ENCODE measurements at places on chromosomes 6 and 20.

DNA sequence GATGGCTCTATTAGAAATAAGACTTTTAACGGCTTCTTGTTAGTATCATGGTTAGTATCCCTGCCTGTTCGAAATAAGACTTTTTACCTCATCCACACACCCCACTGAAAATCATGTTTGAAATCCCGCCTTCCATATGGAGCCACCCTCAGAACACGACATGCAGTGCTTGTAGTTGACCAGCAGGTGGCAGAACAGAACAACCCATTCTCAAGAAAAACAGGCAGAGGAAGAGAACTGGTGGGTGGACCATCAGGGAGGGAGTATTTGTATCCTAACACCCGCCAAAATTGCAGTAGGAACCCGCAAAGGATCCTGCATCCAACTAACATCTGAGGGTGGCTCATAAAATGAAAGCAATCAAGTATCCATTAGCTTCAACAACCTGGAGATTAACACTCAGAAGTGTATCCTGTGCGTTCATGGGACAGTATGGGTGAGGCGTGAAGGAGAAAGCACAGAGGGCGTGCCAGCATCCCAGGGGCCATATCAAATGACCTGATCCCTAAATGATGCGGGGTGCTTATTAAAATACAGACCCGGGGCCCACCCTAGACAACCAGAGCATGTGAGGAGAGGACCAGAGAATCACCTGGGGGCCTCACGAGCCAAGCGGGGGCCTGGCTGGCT is 89.6 kb upstream of the NHSL1 start:
- no peak for DNase-seq

DNA sequence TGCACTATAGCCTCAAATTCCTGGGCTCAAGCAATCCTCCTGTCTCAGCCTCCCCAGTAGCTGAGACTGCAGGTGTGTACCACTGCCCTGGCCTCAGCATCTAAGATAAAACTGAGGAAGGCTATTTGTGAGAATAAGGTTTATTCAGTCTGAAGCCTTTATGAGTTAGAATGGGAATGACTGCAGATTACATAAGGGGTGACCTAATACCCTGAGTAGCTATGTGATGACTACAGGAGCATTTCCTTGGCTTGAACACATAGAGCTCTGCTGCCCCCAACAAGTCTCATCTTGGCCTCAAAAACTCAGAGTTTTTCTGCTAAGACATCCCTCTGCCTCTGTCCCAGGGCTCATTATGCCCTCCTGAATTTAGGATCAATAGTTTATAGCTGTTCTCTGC is 7.6 kb downstream of the GSS start:
- DNase-seq = no peak

DNA sequence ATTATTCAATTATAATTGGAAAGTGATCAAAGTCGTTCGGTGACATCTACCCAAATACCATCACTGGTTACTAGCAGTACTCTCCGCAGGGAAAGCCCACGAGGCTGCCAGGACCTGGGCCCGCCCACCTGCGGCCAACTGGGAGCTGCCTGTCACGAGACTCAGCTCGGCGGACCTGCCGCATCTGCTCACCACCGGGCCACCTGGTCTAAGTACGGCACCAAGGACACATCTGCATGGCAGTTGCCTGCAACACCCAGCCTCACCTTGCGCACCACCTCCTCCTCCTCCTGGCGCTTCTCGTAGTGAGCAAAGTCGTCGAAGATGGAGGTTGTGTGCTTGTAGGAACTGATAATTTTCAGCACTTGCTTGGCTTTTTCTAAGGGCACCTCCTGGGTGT is 13.9 kb downstream of the YTHDF1 start:
- no peak for DNase-seq

DNA sequence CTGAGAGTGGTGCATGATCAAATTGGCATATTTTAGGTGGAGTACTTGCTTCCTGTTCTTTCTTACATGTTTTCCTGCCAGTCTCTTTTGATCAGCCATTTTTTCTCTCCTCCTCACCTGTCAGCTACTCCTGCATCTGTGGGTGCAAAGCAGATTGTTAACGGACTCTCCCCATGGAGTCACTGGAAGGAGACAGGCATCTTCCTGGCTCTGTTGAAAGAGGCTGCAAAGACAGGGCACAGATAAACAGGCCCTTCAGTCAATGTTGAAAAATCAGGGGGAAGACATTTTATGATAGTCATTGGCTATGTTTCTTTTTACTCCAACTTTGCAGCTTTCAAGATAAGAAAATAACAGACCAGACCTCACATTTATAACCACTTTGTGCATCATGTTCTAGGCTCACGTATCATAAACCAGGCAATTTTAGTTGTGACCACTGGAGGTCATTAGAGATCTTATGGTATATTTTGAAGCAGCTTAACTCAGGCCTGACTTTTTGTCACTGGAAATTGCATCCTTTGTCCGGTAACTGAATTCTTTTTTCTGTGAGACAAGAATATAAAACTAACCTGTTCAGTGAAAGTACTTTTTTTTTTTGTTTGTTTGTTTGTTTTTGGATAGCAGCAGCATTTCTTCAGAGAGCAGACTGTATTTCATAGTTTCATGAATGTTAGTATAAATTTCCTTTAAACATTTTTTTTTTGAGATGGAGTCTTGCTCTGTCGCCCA is 20.1 kb downstream of the ECT2L start:
- DNase-seq = no peak

DNA sequence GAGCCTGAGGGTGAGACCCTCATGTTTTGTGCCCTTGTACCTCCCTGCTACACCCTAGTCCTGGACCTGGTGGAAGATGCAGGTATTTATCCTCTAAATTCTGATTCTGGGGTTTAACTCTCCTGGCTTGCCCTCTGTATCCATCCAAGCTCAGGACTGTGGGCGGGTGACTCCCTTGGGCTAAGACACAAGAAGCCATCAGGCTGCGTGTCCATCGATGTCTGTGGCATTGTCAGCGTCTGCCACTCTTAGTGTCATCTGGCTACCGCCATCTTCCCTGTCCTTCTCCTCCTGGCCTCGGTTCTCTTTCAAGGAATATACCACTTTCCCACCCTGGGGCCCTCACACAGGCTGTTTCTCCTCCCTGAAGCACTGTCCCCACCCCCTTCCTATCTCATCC is 28.9 kb upstream of the BLCAP start:
- no peak for DNase-seq

- DNase-seq = no peak
Observed at GRCh38 chr6:43129434-43130194, 41.5 kb upstream of the SRF start.

- peak; percentile 20 for DNase-seq
Observed at GRCh38 chr6:148565930-148566663, 180.7 kb upstream of the UST start.

- peak; percentile 9 for DNase-seq
Observed at GRCh38 chr6:155412335-155412734, 43.3 kb downstream of the NOX3 start.

GRCh38 chr6:24492475-24492874 is 2.3 kb upstream of the ALDH5A1 start:
- no peak for DNase-seq

GRCh38 chr6:83633149-83633548 is 75.8 kb downstream of the SNAP91 start:
- DNase-seq = no peak

GRCh38 chr6:19477563-19477962 is 359.6 kb upstream of the ID4 start:
- no peak for DNase-seq

- no peak for DNase-seq
Observed at GRCh38 chr20:23005776-23006175, 29.3 kb upstream of the SSTR4 start.

GRCh38 chr6:88908598-88909548 is 54.5 kb downstream of the RNGTT start:
- DNase-seq = no peak

DNA sequence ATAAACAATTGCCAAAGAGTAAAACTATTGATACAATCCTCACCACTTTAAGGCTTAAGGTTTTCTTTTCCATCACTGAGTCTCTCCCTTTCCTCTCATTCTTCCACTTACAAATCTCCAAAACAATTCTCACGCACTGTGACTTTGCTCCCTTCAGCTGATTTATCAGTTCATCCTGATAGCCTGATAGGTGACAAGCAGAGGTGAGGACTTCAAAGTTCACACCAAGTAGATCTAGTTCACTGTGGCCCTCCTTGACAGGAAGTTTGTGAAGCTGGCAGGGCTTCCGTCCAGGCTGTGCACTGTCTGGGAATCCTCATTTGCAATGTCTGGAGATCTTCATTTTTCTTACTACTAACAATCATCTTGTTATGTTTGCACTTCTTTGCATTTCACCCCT is 35.2 kb upstream of the POU5F1 start:
- DNase-seq = no peak

DNA sequence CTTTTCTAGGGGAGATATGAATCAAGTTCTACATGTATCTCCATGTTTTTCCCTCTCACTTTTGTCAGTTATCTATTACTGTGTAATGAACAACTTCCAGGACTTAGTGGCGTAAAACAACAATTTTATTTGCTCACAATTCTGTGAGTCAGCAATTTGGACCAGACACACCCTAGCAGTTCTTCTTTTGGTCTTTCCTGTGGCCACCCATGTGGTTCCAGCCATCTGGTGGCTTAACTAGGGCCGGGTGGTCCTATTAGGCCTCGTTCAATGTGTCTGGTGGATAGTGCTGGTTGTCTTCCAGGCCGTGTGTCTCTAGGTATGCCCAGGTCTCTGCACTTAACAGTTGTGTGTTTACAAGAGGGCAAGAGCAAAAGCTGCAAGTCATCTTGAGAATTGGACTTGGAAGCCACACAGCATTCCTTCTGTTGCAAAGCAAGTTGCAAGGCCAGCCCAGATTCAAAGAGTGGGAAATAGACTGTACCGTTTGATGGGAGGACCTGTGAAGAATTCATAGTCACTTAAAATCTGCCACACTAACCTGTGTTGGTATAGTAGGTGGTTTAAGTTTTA is 20.8 kb upstream of the SLC35D3 start:
- no peak for DNase-seq

- no peak for DNase-seq
Observed at GRCh38 chr6:52160472-52161104, 25.6 kb upstream of the IL17A start.

DNA sequence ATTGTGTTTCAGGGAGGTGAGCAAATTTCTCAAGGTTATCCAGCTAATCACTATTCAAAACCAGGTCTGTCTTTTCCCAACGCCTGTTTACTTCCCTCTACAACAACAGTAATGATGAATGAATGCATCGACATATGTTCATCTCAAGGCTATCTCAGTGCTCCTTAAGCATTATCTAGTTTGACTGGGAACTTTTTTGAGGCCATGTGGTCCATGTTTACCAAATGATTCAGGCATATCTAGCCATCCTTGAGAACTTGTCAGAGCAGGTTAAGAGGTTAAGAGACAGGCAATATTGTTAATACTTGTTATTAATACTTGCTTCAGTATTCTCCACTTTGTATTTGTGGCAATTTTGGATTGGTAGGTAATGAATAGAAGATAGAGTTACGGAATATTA is 1038.4 kb upstream of the FLRT3 start:
- no peak for DNase-seq

DNA sequence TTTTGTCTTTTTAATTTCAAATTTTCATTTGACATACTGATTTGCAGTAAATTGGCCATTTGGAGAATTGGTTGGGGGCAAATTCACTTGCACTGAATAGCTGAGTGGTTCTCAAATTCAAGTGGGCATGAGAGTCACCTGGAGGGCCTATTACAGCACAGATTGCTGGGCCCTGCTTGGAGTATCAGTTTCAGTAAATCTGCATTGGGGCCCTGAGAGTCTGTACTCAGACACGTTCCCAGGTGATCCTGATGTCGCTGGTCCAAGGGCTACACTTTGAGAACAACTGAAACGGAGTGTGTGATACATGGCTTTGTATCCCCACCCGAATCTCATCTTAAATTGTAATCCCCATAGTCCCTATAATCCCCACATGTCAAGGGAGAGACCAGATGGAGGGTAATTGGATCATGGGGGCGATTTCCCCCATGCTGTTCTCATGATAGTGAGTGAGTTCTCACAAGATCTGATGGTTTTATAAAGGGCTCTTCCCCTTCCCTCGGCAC is 115.9 kb downstream of the KLHL32 start:
- no peak for DNase-seq

- DNase-seq = no peak
Observed at GRCh38 chr6:43679057-43679456, 8.5 kb downstream of the MRPS18A start.

GRCh38 chr6:26421259-26422144 is 18.8 kb upstream of the BTN3A3 start:
- DNase-seq = peak; percentile 65

DNA sequence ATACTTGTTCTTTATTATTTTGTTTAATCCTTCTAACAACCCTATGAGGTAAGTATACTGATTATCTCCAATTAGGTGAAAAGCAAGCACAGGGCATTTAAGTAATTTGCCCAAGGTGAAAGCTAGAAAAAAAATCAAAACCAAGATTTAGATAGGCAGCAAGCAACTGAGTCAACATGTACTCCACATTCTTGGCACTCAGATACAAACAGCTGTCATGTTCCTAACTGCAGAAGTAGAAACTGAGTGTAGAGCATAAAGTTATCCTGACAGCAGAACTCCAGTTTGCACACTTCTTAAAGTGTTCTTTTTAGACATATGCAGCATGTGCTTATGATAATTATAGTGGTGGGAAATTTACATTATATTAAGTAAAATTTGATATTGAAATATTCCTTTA is 278.1 kb downstream of the MEI4 start:
- DNase-seq = no peak

DNA sequence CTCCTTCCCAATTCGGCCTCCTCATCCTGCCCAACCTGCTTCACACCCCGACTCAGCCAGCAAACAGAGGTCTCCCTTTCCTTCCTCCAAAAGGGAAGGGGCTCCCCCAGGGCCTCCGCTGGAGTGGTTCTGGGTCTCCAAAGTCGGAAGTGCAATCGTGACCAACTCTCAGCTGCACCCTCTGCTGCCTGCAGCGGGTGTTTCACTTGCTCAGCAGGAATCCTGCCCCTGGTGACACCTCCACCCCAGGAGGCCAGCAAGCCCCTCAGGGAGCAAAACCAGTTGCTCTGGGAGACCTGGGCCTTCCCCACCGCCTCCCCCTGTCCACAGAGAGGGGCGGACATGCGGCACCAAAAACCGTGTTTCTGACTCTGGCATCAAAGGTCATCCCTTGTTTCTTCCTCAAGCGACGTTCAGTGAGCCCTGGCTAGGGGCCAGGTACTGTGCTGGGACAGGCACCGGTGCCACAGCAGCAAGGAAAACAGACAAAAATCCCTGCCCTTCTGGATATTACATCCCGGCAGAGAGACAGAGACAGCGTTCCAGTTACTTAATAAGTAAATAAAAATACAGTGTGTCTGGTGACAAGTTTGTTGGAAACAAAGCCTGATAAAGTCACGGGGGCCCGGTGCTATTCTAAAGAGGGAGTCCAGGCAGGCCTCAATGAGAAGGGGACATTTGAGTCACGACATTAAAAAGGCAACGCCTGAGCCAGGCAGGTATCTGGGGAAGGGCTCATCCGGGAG is 219.0 kb downstream of the BMP7 start:
- no peak for DNase-seq

DNA sequence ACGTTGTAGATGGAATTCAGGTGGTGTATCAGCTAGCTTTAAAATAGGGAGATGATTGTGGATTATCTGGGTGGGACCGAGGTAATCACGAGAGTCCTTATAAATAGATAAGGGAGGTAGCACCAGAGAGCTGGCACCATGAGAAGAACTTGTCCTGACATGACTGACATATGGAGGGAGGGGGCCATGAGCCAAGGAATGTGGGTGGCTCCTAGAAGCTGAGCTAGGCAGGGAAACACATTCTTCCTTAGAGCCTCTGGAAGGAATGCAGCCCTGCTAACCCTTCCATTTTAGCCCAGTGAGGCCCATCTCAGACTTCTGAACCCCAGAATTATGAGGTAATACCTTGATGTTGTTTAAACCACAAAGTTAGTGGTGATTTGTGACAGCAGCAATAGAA is 321.1 kb upstream of the SULF2 start:
- DNase-seq = no peak
